Right hindlimb (tissue), 1 donor: ENCODE measurements at places on chromosomes 11 and 22.

GRCh38 chr11:112565551-112565950, 304.9 kb upstream of the PLET1 start:
- DNase-seq: no peak

- DNase-seq: no peak
Measured at GRCh38 chr11:44839458-44840084, 111.1 kb downstream of the TP53I11 start.

DNA sequence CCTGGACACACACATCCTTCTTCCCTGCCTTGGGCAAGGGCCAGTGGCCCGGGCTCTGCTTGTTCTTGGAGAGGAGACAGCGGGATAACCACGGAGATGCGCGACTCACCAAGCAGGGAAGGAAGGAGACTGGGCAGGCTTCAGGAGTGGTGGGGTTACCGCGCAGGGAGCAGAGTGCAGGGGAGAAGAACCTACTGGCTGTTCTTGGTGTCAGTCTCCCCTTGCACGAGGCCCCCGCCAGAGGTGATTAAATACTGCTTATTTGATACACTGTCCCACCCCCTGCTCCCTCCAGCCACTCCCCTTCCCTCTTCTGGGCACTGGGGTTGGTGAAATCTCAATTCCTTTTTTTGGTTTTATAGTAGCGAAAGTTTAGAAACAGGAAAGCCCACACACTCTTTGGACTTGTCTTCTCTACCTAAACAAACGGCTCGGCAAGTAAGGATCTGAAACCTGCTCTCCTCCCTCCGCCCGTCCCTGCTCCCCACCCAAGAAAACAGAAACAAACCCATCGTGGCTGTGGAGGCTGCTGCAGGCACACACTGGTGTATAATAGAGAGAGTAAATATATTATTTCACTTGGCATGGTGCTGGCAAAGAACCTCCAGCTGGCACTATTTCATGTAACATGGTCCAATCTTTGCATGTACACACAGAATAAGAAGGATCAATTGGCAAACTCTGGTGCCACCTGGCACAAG, 10.8 kb downstream of the LARGE2 start:
- peak; percentile 15 for DNase-seq

- no peak for DNase-seq
Measured at GRCh38 chr22:46289244-46289891, 7.3 kb upstream of the GTSE1 start.

- no peak for DNase-seq
Measured at GRCh38 chr11:69568809-69569097, 72.2 kb upstream of the CCND1 start.

GRCh38 chr11:78168539-78169477, 19.6 kb downstream of the KCTD21 start:
- peak; percentile 76 for DNase-seq

- no peak for DNase-seq
Measured at GRCh38 chr11:46865340-46865739, 19.3 kb upstream of the CKAP5 start.
